ENCODE measurements at places on chromosomes 12 and 14.

GRCh38 chr14:67420102-67420739 is 8.3 kb upstream of the PLEK2 start:
- DNase-seq: no peak

GRCh38 chr12:2460051-2460670 is 334.6 kb upstream of the FKBP4 start:
- DNase-seq: no peak

DNA sequence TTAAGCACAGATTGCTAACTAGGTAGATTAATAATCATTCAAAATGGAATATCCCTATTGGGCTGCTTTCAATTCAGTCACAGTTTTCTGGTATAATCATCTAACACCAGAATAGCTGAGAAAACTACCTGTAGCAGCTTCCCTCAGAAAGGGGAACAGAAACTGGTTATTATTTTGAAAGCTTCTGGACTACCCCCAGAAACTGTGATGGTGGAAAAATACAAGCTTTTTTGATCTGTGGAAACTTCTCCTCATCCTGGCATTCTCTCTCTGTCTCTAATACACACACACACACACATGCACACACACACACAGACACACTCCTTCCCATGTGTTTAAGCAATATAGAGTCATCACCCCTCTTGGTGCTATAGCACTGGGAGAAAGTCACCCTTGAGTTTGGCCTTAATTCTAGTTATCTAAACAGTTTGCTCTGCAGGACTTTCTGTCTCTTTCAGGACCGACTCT is 251.5 kb upstream of the LMO3 start:
- DNase-seq: no peak

DNA sequence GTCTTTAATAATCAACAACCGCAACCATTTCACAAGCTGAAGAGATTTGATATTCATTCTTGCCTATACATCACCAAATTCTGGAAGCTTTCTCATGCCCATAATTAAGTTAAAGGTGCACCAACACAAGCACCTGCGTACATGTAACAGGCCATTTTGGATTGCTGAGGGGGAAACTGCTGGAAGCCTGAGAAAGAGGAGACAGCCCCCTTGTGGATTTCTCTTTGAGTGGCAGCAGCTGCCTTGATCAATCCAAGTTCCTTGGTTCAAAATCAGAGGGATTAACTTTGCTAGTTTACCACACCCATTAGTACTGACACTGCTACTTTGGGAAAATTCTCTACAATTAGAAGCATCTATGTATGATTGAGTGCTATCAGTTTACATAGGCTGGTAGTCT is 321.1 kb downstream of the NOVA1 start:
- DNase-seq: no peak

DNA sequence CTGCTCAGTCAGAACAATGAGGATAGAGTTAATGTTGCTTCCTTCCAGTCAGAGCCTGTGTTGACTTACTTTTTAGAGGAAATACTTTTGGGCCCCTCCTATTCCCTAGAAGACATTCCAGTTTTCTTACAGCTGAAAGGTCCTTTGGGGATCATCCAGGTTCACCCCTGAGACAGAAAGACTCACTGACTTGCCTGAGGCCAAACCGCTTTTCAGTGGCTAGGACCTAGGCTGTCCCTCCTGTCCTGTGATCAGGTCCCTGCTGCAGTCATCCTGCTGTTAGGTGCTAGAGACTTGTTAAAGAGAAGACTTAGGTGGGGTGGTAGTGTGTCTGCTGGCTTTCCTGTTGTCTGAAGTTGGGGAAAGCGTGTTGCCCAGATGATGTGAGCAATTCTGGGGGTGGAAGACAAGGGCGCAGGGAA is 39.6 kb downstream of the SUSD6 start:
- no peak for DNase-seq

- no peak for DNase-seq
Observed at GRCh38 chr14:50139192-50139591, 22.8 kb upstream of the VCPKMT start.
